Endodermal cell (in vitro differentiated cells): ENCODE measurements at places on chromosomes 16 and 17. TPM values are rescaled to one million over a fixed set of nuclear protein-coding genes. Genes with fewer than 3 reads are reported as not detected.

- no peak for DNase-seq
These were observed 9.5 kb downstream of the USP22 start for GRCh38 chr17:21033350-21033749.

Gene CRYM
- total RNA-seq = 15.4 to 21.0 TPM (median 18.3 TPM) in 3 replicates

GRCh38 chr16:4828567-4829321, 18.3 kb downstream of the GLYR1 start:
- DNase-seq = no peak

Gene OR3A2
- not detected in 2 replicates for total RNA-seq

GRCh38 chr17:63698381-63698885, 1.5 kb downstream of the LIMD2 start:
- DNase-seq = no peak

DNA sequence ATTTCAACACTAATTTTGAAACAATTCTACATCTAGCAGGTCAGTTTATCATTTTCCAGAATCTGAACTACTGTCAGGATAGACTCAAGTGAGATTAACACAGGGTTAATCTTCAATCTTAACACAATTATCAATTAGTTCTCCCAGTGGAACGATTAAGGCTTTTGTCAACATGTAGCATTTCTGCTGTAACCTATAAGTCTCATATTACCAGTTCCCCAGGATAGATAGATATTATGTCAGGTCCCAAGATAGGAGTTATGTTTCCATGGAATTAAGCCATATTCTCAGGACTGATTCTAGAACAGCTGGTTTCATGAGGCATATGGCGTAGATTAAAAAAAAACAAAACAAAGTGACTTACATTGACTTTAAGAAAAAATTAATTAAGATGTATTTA, 4.4 kb upstream of the FBF1 start:
- DNase-seq = no peak

Gene IL17C
- 0.32 TPM in 1 of 2 replicates, not detected in the other for total RNA-seq

DNA sequence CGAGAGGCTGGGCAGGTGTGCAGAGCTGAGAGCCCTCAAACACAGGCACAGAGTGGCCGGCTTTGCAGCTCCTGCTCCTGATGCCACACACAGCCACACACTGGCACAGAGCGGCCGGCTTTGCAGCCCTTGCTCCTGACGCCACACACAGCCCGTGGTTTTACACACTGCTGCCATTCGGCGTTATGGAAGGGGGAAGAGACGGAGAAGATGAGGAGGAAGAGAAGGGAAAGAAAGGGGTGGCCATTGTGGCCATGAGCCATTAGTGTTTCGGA, 26.8 kb downstream of the WSCD1 start:
- DNase-seq = no peak

DNA sequence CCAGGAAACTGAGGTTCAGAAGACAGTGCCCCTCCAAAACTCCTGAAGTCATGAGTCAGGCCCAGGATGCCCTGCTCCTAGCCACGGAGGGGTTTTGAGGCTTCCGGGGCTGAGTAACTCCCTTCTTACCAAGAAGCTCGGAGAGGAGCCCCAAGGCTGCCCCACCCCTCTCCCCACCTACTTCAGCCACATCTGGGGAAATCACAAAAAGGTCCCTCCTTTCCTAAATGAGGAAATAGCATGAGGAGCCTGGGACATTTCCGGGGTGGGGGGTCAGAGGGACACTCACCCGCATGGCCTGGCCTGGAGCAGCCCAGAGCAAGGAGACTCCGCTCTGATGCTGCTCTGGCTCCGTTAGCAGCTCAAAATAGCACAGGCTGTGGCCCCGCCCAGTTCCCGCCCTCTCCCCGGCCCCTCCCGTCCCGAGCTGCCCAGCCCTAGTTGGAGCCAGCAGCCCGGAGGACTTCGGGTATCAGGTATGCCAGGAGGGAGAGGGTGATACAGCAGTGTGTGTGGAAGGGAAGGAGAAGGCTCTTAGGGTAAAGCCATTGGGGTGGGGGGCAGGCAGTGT, 40.1 kb downstream of the MYO18A start:
- DNase-seq = peak; percentile 94

DNA sequence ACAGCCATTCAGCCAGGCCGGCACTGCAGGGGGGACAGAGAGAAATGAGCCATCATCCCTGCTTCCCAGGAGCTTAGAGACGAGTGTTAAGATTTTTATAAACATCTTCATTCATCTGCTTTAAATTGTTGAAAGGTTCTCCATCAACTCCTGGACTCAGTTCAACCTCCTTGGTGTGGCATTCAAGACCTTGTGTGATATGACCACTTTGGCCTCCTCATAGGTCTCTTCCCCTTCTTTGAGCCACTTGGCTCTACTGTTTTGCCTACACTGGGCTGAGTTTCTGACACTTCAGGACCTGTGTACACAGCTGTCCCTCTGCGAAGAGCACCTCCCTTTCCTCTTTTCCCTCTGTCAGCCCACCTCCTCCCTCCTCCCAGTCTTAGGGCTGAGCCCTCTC, 4.3 kb downstream of the DOC2B start:
- no peak for DNase-seq

GRCh38 chr17:16215002-16215272, 397 bp downstream of the NCOR1 start:
- DNase-seq = peak; percentile 90

DNA sequence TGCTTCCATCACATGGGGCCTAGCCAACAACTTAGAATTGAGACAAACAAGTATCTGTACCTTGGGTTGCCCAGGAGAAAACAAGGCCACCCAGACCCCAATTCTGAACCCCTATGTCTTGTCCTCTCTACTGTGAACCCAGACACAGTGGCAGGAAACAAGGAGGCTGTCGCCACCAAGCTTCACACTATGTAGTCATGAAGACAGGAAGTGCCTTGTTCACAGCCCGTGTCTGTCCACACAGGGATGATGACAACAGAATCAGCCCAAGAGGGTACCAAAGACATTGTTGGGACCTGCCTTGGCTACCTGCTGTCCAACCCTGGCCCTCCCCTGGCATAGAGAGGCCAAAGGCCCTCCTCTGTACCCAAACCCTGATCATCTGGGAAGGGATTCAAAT, 84.8 kb downstream of the CDYL2 start:
- no peak for DNase-seq

DNA sequence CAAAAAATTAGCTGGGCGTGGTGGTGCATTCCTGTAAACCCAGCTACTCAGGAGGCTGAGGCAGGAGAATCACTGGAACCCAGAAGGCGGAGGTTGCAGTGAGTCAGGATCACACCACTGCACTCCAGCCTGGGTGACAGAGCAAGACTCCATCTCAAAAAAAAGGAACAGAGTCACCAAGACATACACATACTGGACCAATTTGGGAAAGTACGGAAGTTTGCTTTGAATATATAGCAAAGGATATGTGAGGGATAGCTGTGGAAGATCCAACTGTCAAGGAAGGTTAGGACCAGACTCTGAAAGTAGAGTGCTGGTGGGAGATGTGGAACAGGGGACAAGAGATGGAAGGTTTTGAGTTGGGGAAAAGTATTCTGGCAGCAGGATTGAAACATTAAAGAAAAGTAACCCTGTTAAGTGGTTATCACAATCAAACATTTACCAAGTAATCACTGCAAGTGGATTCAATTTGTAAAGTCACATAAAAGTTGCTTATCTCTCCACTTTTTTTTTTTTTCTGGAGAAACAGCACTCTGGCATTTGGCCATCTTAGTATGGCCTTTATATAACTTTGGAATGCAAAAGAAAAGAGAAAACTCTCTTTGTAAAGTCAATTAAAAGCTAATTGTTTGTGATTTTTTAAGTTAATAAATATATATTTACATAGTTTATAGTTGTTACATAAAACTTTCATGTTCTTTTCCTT, 259.4 kb upstream of the TBX2 start:
- DNase-seq = no peak

Gene KCNJ18
- total RNA-seq = not detected in 3 replicates

DNA sequence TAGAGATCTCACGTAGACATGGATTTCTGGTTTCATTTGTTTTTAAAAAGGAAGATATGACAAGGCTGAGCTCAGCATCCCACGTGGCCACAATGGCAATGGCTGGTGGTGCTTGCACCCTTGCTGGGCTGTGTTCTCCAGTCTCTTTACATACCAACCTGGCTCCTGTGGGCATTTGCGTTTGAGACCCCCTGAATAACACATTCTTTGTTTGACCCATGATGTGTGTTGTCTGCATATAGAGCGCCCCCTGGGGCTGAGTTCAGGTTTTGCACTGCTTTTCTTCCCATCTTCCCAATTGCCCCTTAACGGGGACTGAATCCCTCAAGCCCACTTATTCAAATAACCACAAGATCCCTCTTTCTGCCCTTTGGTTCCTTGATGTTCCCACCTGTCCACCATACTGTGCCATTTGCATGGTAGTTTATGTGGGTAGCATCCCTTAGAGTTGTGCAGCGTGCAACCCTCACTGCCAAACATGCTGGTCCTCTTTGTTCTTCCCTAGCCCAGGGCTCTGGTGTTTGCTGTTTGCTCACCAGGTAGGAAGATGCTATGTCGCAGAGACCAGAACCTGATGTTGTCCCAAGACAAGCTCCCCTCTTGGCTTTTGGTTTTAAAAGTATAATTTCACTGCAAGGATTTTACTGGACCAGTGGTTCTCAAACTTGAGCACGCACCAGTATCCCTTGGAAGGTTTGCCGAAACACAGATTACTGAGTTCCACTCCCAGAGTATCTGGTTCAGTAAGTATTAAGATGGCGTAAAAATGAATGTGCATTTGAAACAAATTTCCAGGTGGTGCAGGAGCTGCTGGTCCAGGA, 38.5 kb upstream of the NKD1 start:
- DNase-seq = peak; percentile 91

- peak; percentile 75 for DNase-seq
These were observed 23.0 kb downstream of the RHBDL3 start for GRCh38 chr17:32288615-32289014.

GRCh38 chr17:47789611-47790561, 31.7 kb downstream of the OSBPL7 start:
- DNase-seq = peak; percentile 92

DNA sequence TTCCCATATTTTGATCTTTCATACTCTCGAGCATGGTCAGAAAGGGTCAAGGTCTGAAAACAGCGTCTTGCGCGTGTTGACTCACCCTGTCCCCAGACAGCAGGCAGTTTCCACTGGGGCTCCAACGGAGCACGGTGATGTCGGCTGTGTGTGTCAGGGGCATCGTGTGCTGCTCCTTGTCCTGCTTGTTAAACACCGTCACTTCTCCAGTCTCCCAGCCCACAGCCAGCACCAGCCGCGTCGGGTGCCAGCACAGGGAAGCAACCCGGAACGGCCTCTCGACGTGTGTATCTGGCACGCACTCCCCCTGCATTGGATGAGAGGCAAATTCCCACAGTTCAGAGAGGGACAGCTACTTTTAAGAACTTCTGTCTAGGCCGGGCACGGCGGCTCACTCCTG, 9.6 kb downstream of the IFT140 start:
- no peak for DNase-seq

GRCh38 chr17:77999413-78000173, 41.1 kb downstream of the TNRC6C start:
- DNase-seq = no peak

DNA sequence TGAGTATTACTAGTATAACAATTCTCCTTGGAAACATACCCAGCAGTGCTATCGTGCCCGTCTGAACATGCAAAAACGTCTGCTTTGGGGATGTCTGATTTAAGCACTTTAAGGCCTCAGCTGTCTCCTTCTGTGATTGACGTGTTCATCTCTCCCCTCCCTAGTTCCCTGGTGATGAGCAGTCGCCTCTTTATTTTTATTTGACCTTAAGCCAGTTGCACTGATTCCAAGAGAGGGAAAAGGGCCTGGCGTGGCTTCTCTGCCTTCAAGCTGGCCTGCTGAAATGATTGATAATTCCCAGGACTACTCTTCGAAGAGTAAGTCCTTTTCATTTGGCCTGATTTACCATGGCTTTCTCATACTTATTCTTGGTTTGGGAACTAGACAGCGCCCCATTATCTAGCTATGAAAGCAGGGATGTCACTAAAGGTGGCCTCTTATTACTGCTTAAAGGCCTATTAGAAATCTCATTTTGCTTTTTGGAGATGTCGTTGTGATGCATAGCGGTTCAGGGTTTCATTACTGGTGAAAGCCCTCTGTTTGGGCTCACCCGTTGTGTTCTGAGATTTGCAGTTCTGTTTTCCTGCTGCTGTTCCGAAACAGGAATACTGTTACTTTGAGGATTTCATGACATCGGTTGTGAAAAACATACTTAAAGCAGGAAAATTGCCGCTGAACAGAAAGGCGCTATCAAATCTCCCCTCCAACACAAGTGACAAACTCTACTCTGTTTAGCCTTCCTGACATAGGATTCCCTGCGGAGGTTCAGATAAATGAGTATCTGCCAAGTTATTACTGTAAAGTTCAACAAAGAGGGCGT, 65.5 kb downstream of the IQCK start:
- DNase-seq = no peak

GRCh38 chr16:51761001-51761400, 609.9 kb upstream of the SALL1 start:
- no peak for DNase-seq

- DNase-seq = peak; percentile 46
These were observed 20.8 kb upstream of the NXPH3 start for GRCh38 chr17:49554694-49555494.

Gene FTO
- 87.9 to 103 TPM (median 102 TPM) in 3 replicates for total RNA-seq

Gene HAS3
- total RNA-seq = 1.3 to 2.8 TPM (median 1.8 TPM) in 3 replicates

Gene C16orf46
- 1.6 and 2.9 TPM in 2 replicates for total RNA-seq

GRCh38 chr17:73759734-73760438, 115.6 kb upstream of the SDK2 start:
- no peak for DNase-seq

Gene IRX6
- 1.1 to 1.4 TPM (median 1.1 TPM) in 3 replicates for total RNA-seq

- peak; percentile 99 for DNase-seq
These were observed 11.2 kb downstream of the ENPP7 start for GRCh38 chr17:79741751-79742588.

Gene GPR142
- 0.47 and 0.92 TPM in 2 replicates for total RNA-seq

Gene OR4D2
- total RNA-seq = not detected in 3 replicates

DNA sequence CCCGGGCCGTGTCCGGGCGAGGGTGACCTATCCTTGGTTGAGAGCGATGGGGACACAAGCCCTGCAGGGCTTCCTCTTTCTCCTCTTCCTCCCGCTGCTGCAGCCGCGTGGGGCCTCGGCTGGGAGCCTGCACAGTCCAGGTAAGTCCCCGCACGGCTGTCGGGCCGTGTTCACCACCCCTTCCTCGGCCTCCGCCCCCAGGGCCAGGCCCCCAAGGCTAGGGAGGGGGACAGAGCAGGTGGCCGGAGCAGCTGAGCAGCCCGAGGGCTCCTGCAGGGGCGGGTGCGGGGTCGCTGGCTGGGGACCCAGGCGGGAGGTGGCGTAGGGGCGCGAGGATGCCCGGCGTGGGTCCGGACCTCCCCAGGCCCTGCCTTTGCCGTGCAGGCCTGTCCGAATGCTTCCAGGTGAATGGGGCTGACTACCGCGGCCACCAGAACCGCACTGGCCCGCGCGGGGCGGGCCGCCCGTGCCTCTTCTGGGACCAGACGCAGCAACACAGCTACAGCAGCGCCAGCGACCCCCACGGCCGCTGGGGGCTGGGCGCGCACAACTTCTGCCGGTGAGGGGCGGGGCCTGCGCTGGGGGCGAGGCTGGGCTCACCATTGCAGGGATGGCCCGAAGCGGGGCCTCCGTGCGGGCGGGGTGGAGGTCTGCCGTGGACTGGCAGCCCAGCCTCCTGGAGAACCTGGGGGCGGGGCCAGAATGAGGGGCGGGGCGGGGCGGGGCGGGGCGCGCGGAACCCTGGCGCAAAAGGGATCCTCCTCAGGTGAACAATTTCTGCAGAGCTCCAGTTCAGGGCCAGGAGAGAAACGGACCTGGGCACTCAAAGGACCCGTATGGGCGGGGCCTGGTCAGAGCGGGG, 631 bp downstream of the KREMEN2 start:
- peak; percentile 99 for DNase-seq

Gene DNAH17
- 0.23 to 0.64 TPM (median 0.25 TPM) in 3 replicates for total RNA-seq

GRCh38 chr16:19751478-19752385, 33.7 kb downstream of the IQCK start:
- DNase-seq = no peak

Gene PERCC1
- 0.51 to 1.1 TPM in 2 of 3 replicates, not detected in the other for total RNA-seq

Gene TAC4
- 3.2 to 5.0 TPM (median 3.9 TPM) in 3 replicates for total RNA-seq
